ENCODE measurements at places on chromosomes 4 and X.

- no peak for DNase-seq
These were observed 390.5 kb upstream of the TECRL start for GRCh38 chr4:64799751-64800150.

DNA sequence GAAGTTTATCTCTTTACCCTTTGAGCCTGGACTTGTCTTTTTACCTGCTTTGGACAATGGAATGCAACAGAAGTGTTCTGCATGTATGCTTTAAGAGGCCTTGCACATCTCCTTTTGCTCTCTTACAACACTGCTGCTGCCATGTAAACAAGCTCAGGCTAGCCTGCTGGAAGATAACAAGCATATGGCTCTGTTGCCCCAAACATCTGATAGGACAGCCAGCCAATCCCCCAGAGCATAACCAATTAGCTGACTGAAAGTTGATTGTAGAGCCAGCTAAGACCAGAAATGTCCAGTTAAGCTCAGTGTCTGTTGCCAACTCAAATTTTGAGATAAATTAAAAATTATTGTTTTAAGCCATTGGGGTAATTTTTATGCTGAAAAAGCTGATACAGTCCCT is 510.6 kb upstream of the CNKSR2 start:
- DNase-seq, result no peak

GRCh38 chr4:96295143-96295741 is 455.3 kb downstream of the PDHA2 start:
- no peak for DNase-seq

DNA sequence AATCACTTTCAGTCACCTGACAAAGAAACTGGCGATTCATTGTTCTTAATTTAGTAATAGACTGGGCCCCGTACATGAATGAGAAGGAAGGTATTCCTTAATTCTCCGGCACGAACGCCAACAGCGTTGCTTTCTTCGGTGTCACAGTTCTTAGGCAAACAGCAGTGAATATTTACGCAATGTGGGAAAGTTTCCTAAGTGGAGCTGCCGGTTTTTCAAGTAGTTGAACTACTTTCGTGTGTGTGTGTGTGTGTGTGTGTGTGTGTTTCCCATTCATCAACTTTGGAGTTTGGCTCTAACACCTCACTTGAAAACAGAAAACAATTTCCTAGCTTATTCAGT is 651 bp downstream of the NXT2 start:
- no peak for DNase-seq

DNA sequence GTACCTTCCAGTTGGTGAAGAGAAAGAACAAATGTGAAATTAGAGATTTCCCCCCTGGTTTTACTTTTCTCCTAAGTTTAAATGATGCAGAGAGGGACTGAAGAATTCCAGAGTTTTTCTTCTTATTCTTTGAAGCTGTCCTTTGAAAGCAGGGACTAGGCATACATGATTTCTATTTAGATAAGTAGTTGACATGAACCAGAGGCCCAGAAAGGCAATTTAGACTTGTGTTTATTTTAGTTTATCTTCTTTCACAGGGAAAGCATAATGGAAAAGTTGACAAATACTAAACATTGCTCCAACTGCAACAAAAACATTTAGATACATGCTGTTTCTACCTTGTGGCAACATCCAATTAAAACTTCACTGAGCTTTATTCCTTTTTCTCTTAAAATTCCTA is 32.0 kb downstream of the PTPN13 start:
- DNase-seq, result no peak

DNA sequence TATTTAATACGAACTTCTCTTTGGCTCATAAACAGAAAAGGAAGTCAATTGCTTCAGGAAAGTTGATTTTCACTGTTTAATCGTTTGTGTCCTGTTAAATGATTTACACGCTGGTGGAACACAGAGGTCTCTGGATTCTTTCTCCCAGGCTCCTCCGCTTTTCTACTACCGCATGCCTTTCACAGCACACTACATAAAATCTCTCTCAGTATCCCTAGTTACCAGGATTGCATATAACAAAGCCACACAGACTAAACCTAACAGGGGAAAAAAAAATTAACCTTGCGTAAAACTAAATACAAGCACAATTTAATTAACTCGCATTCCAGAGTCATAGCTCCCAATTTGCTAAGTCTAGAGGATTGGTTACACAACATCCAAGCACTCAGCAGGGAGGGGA is 133.9 kb downstream of the CORIN start:
- no peak for DNase-seq

DNA sequence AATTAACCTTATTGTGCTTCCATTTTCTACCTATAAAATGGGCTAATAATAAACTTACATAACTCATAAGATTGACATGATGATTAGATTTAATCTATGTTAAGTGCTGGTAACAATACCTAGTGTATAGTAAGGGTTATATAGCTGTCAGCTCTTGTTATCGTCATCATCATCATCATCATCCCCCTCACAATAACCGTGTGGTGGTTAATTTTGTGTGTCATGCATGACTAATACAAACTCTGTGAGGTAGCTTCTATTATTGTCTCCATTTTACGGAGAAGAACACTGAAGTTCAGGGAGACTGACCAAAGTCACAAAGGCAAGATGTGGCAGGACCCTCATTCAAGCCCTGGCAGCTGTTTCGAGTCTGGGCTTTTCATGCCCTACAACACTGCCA is 211.3 kb downstream of the PALLD start:
- no peak for DNase-seq

- no peak for DNase-seq
These were observed 13.6 kb upstream of the CXCL2 start for GRCh38 chr4:74112399-74113105.

DNA sequence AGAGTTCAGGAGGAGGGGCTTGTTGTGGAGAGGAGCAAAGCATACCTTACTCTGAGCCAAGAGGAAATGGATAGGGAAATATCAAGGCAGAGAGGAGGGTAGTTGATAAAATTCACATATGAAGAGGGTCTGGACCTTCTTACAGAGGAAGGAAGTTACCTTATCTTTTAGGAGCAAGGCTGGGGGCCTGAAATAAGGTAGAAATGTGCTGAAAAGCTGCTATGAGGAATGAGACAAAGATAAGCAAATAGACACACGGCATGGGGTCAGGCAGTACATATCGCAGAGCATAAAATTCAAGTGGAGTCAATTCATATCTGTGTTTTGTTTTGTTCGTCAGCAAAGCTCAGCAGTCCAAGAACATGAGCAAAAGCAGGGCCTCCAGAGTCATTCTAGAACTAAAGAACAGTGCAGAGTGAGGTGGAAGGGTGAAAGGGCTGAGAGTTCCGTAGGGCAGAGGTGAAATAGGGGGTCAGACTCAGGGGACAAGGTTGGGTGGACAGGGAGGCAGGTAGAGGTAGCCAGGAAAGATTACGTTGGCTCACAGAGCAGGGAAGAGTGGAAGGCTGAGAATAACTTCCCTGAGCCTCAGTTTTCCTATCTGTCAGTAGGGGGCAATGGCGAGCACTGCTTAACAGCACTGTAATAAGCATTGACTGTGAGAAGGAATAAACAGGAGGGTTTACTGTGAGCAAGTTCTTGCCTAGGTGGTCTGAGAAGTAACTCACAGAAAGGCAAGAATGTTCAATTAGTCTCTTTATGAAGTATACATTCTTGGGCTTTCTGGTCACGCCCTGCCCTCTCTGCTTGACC is 9.2 kb downstream of the VSIG4 start:
- DNase-seq, result peak; percentile 17

- DNase-seq, result no peak
These were observed 520.4 kb downstream of the BCOR start for GRCh38 chrX:39577206-39577984.

- DNase-seq, result no peak
These were observed 21.9 kb upstream of the GABRE start for GRCh38 chrX:151996347-151996746.

GRCh38 chrX:35289952-35290351 is 347.4 kb downstream of the FAM47B start:
- DNase-seq, result no peak

DNA sequence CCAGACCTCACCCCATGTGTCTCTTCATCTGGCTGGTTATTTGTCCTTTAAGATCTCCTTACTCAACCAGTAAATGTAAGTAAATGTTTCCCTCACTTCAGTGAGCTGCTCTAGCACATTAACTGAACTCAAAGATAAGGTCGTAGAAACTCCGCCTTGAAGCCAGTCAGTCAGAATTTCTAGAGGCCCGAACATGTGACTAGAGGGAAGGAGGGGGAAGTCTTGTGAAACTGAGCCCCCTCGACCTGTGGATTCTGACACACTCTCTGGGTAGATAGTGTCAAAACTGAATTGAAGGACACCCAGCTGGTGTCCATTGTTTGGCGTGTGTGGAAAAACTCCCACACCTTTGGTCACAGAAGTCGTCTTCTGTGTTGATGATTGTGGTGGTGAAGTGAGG is 933.9 kb downstream of the ADGRL3 start:
- no peak for DNase-seq

DNA sequence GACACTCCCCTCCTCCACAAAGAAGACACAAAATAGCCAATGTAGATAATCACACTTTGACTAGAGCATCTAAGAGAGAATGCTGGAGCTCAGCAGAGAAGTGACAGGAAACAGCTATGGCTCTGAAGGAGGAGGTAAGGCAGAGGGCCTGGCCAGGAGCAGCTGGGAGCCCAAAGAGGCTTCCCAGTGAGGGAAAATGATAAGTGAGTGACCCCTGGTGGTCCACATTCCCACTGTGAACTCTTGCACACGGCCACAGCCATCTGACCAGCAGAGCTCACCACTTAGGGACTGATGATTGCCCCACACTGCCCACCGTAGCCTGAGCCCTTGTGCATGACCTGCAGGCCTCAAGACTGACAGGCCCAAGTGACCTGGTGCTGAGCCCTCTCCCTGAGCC is 162.7 kb upstream of the GALNTL6 start:
- DNase-seq, result no peak

GRCh38 chr4:165199722-165200121 is 7.6 kb upstream of the KLHL2 start:
- DNase-seq, result no peak

DNA sequence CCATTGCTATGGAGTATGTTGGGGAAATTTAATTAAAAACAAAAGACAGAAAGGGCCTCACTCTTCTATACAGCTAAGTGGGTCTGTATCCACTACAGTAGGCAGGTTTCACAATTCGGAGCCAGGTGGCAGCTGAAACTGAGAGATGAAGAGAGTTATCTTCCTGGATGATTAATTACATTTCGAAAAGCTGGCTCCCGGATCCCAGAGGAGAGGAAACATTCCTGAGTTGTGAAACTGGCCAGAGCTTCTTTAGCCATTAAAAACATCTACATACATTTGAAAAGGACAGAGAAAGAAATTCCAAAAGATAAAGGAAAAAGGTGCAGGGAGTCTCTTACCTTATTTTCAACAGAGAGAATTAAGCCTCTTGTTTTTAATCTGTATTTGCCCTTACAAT is 15.5 kb upstream of the PDZD4 start:
- DNase-seq, result no peak

- no peak for DNase-seq
These were observed 75.2 kb upstream of the PRKX start for GRCh38 chrX:3788494-3789233.

DNA sequence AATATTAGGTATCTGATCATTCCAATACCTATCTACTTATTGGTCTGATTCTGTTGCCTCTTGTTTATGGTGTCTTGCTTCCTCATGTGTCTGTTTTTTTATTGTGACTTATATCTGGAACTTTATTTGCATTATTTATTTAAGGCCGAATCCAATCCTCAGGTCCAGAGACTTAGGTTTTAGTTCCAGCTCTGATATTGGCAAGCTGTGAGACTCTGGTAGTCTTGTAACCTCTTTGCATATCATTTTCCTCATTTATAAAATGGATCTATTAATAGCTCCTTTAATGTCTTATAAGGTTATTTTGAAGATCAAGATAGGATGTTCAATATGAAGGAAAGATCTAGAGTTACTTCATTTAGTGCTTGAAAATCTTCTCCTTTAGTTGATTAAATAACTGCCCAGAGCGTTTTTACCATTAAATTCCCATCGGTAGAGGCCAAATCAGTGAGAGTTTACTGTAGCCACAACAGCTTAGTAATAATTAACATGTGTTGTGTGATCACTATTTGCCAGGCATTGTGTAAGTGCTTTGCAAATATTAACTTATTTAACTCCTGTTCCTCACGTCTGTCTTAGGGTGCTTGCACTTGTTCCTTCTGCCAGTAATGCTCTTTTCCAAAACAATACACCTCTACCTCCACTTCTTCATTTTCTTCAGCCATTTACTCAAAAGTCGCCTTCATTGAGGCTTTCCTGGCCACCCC is 82.2 kb downstream of the CC2D2A start:
- no peak for DNase-seq

- DNase-seq, result no peak
These were observed 52.8 kb upstream of the POU4F2 start for GRCh38 chr4:146585761-146586333.

- DNase-seq, result no peak
These were observed 305.9 kb downstream of the AFF2 start for GRCh38 chrX:148806145-148806870.

DNA sequence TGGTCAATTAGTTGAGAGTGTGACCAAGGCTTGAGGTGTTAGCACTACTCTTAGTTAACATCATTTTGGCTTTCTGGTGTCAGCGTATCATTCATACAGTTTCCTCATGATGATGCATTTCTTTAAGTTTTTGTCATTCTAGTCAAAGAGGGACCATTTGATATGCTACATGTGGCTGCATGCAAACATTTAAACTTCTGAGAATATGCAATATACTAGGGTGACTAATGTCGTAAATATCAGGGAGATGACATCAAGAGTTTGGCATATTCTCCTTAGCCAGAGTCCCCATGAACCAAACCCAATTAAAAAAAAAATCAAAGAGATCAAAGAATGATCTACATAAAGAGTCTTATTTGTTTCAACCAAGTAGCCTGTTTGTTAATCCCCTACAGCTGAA is 537.4 kb upstream of the PCDH7 start:
- DNase-seq, result no peak

- no peak for DNase-seq
These were observed 591.0 kb upstream of the ATOH1 start for GRCh38 chr4:93237521-93237920.

GRCh38 chr4:119648398-119648797 is 19.8 kb upstream of the PDE5A start:
- no peak for DNase-seq

DNA sequence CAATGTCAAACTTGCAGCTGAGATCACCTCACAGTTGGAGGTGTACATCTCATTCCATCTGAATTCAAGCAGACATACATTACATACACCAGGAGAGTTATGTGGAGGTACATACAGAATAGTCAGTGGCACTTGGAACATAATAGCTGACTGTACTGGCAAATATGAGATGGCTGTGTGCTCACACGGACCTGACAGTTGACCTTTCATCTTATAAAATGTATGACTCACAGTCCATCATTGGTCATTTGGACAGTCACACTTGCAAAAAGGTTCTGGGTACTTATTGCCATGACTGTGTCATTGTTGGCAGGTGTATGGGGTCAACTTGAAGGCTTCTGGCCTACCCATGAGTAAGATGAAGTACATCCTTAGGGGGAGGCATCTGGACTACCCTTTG is 88.6 kb upstream of the WDR1 start:
- peak; percentile 0 for DNase-seq

GRCh38 chr4:85787133-85787532 is 312.2 kb downstream of the ARHGAP24 start:
- DNase-seq, result no peak

All from germinal center (tissue), 1 donor.